Left renal cortex interstitium (tissue), 4 donors: ENCODE measurements at places on chromosomes 5 and 9.

DNA sequence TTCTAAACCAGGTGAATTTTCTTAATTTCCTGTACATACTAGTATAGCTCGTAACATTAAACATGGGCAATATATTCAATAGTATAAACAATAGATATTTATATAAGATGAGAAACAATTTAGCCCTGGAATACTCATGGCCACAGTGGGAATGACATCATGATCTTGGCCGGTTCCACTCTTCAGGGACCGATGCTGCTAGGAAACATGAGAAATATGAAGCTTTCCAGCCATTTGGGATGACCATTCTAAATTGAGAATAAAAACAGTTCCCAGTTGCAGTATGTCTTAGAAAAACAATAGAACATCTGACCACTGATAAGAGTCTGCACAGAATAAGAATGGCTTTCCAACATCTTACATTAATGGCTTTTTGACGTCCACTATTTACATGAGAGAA is 33.3 kb upstream of the SLCO6A1 start:
- DNase-seq = no peak

GRCh38 chr9:99515895-99516656 is 294.0 kb downstream of the SEC61B start:
- no peak for DNase-seq

DNA sequence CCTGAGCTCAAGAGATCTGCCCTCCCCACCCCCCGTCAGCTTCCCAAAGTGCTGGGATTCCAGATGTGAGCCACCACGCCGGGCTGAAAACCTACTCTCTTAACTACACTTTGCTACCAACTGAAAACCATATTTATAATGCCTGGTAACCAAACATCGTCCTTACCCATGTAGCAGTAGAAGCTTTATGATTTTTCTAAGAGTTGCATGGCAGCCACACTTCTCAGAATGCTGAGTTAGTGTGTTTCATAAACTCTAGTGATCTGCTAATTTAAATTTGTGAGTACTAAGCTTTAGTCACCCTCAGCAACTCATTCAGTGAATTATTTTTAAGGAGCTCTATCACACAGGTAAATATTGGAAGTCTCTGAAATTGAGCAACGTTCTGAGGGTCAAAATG is 478.4 kb downstream of the KDM4C start:
- DNase-seq = no peak

GRCh38 chr9:133351908-133352634 is 4.1 kb downstream of the RPL7A start:
- DNase-seq = no peak

GRCh38 chr5:36251218-36251617 is 9.5 kb upstream of the NADK2 start:
- DNase-seq = no peak

DNA sequence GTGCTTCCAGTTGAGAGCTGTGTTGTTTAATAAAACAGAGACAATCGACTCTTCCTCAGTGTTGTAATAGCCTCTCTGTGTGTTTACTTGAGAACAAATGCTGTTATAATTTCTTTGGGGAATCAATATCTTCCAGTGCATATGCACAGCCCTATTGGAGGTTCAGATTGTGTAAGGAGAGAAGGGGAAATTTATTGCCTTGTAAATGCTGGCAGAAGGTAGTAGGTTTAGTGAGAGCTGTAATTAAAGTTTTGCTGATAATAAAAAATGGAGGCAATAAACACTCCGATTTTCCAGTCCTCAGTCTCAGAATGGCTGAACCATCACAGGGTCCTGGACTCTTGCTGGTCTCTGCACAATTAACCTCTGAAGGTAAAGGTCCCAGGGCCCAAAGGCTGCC is 128.3 kb downstream of the C5orf15 start:
- DNase-seq = no peak

DNA sequence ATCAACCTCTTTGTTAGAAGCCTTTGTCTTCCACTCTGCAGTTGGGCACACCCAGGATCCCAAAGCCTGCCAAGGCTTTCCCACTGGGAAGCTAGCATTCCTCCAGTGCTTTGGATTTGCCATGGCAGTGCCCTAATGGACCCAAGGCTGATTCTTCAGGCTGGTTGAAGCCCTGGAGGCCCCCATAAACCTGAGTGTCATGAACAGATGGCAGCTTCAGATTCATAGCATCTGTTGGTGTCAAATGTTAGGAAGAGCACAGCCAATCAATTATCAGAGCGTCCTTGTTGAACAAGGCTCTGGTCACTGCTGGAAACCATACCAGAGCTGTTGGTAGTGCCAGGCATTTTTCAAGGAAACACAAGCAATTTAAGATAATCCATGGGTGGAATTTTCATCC is 241.1 kb upstream of the KLF4 start:
- DNase-seq = no peak

GRCh38 chr5:158121678-158122077 is 262.7 kb upstream of the CLINT1 start:
- DNase-seq = no peak

DNA sequence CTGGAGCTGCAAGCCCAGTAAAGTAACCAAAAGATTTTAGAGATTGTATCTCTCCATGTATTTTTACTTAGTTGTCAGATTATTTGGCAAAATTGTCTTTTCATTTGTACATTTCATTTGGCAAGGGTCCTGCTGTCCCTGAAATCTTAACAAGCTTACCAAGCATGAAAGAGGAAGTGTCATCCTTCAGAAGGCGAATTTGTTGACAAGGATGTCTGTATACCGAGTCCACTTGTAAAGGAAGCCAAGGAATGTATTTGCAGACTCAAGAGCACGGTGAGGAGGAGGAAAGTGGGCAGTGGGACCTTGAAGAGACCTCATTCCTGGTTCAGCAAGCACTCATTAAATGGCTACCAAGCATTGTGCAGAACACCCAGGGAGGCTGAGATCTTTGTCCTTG is 7.5 kb upstream of the OTULINL start:
- DNase-seq = no peak

- DNase-seq = no peak
These were observed 107.4 kb upstream of the LARP1 start for GRCh38 chr5:154647761-154648145.

GRCh38 chr5:157732596-157733262 is 1.5 kb downstream of the THG1L start:
- no peak for DNase-seq

- DNase-seq = no peak
These were observed 3.4 kb upstream of the ABO start for GRCh38 chr9:133278161-133279114.

- DNase-seq = no peak
These were observed 82.0 kb upstream of the ITGA1 start for GRCh38 chr5:52705720-52706119.

DNA sequence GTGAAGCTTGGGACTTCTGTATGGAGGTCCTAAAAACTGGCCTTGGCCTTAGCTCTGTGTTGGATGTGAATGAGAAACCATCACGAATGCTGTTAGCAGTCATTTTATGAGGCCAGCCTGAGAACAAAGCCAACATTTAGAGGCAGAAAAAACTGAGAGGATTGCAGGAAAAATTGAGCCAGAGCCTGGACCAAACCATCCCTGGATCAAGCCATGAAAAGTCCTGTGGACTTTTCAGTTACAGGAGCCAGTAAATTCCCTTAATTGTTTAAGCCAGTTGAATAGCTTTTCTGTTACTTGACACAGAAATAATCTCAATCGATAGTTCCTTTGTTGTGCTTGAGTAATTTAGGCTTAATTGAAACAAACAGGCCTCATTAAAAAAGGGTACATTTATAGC is 42.6 kb upstream of the SPATA31D4 start:
- no peak for DNase-seq

DNA sequence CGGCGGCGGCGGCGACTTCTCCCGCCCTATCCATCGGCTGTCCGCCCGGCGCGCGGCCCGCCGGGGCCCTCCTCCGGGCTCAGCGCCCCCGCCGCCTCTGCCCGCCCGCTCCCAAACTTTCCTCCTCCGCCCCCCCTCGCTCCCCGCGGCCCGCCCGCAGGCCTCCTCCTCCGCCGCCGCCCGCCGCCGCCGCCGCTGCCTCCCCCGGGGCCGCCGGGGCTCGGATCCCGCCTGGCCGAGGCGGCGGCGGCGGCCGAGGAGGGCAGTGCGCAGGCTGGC is 460 bp upstream of the PBX3 start:
- no peak for DNase-seq

- no peak for DNase-seq
These were observed 16.6 kb upstream of the MLANA start for GRCh38 chr9:5874048-5874447.

- DNase-seq = no peak
These were observed 1063.9 kb downstream of the CDH9 start for GRCh38 chr5:25974451-25974850.

DNA sequence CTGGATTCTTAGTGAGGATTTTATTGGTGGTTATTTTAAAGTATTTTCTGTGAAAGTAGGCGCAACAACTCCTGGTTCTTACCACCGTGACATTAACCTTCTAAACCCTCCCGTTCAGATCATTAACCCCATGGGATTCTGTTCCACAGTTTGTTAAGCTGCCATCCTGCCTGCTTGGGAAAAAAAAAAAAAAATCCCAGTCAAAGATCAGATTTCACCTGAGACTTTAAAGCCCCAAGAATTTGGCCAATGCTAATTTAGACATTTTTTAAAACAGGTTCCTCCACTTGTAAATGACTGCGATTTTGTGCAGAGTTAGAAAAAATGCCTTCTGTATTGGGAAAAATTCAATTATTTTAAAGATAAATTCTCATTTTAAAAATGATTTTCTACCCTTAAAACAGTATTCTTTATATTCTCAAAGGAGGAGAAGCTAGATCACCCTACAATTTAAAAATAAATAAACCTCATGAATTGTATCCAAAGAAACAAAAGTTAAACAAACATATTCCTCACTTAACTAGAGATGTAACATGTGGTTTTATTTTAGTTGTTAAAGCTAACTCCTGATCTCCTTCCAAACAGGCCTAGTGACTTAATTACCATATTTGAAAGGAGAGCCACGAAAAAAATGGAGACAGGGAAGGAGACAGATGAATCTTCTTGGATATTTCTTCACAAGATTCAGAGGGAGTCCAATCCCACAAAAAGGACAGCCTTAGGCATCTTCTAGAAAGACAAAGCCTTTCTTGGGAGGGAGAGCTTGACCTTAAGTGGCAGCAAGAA is 93.1 kb upstream of the IFNK start:
- DNase-seq = no peak

DNA sequence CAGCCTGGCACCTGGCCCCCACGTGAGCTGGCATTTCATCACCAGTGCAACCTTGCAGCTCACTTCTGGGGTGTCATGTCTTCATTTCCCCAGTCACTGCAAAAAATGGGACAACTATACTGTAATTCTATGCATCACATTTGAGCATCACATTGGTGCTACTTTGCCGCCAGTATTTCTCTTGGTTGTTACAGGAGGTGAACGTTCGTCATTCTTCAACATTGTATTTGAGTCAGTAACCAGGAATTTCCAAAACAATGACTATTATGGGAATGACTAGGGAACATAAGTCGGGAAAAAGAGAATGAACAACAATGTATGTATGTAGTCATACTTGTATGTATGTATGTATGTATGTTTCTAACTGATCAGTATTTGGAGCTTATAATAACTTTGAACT is 1278.0 kb downstream of the EFNA5 start:
- no peak for DNase-seq

GRCh38 chr9:93305497-93306020 is 121.6 kb downstream of the WNK2 start:
- no peak for DNase-seq

DNA sequence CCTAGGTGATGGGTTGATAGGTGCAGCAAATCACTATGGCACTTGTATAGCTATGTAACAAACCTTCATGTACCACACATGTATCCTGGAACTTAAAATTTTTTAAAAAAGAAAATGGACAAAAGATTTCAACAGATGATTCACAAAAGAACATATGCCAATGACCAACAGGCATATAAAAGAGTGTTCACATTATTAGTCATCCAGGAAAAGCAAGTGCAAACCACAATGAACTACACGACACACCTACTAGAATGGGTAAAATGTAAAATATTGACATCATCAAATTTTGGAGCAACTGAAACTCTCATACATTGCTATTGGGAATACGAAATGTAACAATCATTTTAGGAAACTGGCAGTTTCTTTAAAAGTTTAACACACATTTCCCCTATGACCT is 109.9 kb downstream of the YIPF5 start:
- DNase-seq = no peak

DNA sequence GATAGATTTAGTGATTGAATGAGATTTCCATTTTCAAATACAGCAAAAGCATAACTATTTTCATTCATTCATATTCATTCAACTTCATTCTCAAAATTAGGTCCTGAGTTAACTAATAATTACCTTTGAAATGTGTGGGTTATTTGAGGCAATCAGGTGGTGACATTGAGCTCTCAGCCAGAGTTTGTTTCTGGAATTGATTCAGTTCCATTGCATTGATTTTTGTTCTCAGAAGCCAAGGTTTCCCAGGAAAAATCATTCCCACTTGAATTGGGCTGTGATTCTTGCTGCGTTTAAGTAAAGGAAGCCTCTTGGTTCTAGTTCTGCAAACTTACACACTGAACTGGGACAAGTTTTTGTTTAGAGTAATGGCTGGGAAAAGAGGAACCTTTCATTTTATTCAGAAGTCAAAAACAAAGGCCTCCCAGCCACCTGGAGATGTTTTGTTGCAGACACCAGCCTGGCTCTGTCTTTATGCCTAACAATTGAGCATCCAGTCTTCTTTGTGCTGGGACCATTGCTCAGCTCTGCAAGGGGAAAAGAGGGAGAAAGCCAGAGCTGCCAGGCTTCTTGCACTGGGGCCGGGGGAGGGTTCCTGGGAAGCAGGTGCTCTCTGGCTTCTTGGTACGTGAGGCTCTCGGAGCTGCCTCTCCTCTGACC is 198.6 kb downstream of the TRIO start:
- no peak for DNase-seq

GRCh38 chr9:72356041-72356582 is 8.9 kb downstream of the ZFAND5 start:
- no peak for DNase-seq

DNA sequence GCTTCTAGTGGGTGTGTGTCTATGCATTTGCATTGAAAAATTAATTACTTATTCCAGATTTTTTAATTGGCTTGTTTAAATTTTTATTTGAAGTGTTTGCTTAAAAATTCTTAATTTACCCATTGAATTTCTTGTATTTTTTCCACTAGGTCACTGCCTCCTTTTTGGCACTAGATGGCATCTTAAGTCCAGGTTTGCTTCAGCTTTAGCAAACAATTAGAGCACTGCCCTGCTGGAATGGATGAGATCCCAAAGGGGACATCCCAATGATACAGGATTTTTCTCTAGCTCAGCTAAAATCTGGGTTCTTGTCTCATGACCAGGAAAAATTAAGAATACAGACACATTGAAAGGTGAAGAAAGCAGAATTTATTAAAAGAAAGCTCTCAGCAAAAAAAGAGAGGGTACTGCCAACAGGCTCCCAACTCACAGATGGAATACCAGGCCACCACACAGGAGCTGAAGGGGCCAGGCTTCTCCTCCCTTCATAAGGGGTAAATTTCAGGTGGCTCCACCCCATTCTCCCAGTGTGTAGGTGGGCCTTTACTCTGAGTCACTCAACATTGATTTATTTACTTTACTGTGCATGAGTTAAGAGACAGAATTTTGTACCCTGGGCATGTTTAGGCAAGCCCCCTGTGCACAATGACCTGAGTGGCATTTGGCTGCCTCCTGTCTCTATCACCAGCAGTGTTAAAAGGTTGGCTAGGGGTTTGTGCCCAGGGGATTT is 532.4 kb downstream of the ANXA1 start:
- no peak for DNase-seq
